ENCODE measurements at places on chromosomes 16 and 17.

GRCh38 chr17:73719588-73720071, 75.4 kb upstream of the SDK2 start:
- no peak for DNase-seq

GRCh38 chr17:63463771-63464170, 13.1 kb upstream of the ACE start:
- DNase-seq, result no peak

GRCh38 chr17:71145486-71145885, 975.3 kb upstream of the SOX9 start:
- DNase-seq, result no peak

GRCh38 chr17:64546716-64547115, 39.9 kb downstream of the CEP95 start:
- no peak for DNase-seq

DNA sequence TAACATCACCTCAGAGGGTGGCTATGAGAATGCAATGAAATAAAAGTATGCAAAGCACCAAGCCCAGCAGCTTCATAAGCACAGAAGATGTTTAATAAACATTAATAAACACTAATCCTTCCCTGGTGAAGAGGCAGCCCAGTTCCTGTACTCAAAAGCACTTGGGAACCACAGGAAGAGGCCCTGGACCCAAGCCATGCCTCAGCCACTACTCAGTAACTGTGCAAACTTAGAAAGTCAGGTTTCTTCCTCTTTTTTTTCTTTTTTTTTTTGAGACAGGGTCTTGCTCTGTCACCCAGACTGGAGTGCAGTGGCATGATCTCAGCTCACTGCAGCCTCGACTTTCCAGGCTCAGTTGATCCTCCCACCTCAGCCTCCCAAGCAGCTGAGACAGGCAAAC, 5.3 kb downstream of the ARHGAP17 start:
- DNase-seq, result no peak

DNA sequence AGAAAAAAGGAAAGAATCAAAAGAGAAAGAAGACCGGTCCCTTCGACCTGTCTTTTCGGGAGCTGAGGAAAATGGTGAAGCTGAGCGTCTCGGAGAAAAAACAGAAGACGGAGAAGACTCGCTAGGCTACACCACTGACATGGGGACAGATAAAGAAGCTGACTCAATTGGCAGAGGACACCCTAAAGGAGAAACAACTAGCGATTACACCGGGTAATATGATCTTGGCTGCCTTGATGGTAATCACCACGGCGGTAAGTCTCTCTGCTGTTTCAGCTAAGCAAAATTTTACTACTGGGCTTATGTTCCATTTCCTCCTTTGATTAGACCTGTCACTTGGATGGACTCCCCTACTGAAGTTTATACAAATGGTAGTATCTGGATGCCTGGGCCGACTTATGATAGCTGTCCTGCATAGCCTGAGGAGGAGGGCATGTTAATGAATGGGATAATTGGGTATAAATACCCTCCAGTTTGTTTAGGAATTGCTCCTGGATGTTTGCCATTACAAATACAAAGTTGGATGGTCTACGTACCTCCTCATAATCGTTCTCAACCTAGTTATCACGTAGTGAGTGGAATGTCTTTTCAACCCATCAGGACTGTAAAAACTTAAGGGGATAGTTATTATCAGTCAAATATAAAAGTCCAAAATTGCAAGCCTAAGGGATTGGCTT, 24.1 kb downstream of the ALOX15B start:
- no peak for DNase-seq

DNA sequence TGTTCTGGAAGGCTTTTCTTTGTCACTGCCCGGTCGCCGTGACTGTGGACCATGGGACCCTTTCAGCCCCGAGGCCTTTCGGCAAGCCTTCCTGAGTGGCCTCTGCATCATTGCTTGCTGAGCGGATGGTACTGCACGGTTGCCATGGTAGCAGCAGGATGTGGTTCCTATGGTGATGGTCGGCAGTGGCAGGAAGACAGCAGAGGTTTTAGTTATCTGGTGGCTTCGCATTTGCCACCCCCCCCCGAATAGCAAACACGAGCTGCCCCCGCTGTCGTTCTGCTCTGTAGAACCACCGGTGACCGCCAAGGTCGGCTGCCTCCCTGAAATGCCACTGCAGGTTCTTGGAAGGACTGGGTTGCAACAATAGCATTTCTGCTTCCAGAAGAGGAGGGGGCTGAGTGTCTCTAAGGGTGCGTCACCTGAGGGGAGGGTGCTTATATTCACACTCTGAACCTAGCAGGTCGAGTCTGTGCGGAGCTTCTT, 76.6 kb downstream of the CMIP start:
- no peak for DNase-seq

GRCh38 chr17:48505788-48506187, 25.0 kb downstream of the HOXB1 start:
- no peak for DNase-seq

DNA sequence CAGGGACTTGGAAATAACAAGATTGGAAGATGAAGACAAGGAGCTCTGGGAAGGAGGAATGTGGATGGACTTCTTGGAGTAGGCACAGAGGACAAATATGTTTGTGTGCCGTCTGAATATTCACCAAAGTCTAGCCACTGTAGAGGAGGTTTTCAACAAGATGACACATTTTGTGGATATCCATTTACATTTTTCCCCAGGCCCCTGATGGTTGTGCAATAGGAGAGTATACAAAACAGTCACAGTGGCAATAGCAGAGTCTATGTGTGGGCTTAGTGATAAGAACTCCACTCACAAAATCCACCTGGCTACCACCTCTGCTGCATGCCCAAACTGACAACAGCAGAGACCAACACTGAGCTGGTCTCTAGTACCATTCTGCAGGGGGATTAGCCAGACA, 32.6 kb upstream of the RPL38 start:
- DNase-seq, result no peak
